ENCODE measurements at places on chromosomes 1 and 21.

DNA sequence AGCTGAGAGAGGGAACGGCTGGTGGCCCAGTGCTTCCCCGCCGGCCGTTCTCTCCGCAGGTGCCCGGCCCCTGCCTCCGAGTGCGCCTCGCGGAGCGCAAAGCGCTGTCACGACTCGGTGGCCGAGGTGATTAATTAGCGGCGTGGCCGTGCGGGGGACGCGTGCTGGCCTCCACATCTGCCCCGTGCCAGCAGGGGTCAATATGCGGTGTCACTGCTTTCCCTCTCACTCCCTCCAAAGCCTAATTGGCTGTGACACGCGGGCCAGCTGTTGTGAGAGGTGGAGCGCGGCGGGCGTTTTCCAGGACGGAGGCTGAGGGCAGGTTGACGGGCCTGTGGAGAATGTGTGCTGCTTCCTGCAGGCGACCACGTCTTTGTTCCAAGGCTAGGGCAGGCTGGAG, 239.0 kb downstream of the LMX1A start:
- DNase-seq: peak; percentile 40

DNA sequence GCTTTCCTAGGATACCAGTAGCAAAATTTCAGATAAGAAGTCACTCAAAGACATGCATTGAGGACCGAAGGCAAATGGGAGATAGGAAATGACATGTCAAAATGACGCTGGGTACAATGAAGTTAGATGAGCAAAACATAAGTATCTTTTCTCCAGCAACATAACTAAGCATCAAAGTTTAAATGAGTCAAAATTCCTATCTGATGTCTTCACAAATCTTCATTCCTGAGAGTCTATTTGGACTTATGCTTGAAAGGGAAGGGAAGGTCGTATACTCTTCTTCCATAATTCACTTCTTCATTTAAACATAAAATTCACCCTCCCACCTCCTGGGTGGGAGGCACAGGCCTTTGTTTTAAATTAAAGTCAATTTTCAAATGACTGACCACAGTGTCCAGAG, 4.1 kb upstream of the TMEM81 start:
- DNase-seq: no peak

GRCh38 chr1:47767741-47768100, 229.5 kb downstream of the TRABD2B start:
- no peak for DNase-seq

DNA sequence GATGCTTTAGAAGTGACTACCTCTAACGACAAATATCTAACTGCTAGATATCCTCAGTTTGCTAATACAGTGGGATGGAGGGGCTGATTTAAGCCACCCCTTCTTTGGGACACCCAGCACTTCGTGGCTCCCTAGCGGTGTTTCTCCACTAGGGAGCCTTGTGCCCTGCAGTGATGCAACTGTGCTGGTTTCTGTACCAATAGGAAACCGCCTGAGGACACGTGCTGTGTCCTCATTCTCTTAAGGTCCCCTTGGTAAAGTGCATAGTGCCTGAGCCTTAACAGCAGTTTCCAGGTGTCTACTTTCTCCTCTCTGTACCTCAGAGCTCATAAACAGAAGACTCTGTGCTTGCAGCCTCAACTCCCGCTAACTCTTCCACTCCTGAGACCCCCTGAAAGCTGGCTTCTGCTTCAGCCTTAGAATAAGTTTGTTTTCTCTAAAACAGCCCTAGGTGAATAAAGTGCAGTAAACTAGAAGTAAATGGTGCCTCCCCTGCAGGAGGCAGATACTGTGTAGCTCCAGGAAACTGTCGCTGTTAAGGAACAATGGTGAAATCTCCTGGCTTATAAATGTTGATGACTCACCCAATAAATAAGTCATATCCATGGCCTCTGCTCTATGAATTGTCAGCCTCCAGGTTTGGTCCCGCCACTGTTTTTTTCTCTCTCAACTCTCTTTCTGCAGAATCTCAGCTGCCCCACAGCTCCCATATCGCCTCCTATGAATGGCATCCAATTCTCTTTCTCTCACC, 130.4 kb downstream of the AK5 start:
- DNase-seq: no peak

GRCh38 chr1:43199093-43199726, 27.1 kb downstream of the CFAP57 start:
- DNase-seq: no peak
